ENCODE measurements at places on chromosomes 1 and 21.

- no peak for DNase-seq
Observed at GRCh38 chr1:173113015-173113741, 62.4 kb upstream of the TNFSF18 start.

- DNase-seq: no peak
Observed at GRCh38 chr1:25890239-25891034, 14.9 kb upstream of the PAQR7 start.

DNA sequence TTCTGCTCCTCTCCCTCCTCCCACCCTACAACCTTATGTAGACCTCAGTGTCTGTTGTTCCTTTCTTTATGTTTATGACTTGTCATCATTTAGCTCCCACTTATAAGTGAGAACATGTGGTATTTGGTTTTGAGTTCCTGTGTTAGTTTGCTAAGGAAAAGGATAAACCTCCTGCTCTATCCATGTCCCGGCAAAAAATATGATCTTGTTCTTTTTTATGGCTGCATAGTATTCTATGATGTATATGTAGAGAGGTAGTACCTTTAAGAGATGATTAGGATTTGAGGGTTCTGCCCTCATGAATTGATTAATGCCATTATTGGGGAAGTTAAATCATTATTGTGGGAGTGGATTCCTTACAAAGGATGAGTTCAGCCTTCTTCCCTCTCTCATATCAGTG lies 41.8 kb downstream of the LRIF1 start:
- DNase-seq: no peak

DNA sequence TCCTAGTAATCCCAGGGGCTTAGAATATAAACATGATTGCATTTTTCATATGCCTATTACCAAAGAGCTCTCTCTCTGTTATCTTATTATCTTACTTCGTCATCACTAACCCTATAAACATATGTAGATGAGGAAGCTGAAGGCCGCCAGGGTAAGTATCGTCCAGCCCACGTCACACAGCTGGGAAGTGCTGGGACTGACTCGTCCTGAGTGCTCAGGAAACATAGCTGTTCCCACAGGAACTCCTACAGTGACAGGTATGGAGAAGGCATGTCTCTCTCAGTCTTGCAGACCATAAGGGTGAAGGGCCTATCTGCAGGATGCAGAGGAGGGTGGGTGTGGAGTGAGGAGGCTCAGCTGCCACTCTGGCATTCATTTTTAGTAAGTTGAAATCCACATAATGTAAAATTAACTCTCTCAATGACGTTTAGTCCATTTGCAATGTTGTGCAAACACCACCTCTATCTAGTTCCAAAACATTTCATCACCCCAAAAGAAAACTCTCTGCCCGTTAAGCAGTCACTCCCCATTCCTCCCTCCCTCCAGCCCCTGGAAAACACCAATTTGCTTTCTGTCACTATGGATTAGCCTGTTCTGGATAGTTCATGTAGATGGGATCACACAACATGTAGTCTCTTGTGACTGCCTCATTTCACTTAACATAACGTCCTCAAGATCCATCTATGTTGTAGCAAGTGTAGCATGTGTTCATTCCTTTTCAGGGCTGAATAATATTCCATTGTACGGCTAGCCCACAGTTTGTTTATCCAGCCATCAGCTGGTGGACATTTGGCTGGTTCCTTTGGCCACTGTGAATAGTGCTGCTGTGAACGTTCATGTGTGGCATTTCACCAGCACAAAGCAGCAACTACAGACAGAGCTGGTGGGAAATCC lies 68.3 kb downstream of the TCP10L start:
- DNase-seq: no peak

DNA sequence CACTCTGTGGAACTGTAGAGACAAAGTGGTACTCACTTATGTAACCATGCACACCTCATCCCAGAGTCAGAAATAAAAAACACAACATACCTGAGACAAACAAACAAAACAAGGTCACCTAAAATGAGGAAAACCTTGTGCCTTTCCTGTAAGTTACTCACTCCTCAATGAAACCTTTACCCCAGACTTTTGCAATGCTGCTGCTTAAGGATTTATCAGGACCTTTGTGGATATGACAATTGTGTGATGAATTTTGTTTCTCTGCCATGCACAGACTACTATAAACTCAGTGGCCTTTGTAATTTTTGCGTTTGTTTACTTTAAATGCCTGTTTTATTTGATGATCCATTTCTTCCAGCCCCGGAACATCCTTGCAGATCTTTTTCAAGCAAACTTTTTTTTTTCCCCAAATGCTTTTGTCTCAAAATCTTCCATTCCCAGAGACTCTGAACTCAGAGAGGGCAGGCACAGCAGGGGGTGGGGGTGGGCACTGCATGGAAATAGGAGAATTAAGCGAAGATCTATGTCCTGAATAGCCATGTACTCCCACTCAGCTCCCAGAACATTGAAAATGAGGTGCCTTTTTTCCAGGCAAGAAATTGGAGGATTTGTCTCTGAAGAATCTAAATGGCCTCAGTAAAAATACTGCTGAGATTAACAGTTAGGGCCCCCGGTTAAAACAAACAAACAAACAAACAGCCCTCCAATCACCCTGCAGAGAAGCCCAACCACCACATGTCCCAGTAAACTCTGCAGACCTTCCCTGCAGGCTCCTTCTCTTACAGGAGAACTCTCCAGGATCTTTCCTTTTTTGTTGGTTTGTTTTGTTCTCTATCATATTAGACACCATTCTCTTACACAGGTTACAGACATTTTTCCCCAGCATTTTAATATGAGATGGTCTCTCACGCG lies 22.6 kb upstream of the SIM2 start:
- no peak for DNase-seq

GRCh38 chr1:48530727-48531351 lies 58.8 kb upstream of the SPATA6 start:
- peak; percentile 42 for DNase-seq

- DNase-seq: no peak
Observed at GRCh38 chr1:112358061-112358770, 37.8 kb upstream of the CTTNBP2NL start.

DNA sequence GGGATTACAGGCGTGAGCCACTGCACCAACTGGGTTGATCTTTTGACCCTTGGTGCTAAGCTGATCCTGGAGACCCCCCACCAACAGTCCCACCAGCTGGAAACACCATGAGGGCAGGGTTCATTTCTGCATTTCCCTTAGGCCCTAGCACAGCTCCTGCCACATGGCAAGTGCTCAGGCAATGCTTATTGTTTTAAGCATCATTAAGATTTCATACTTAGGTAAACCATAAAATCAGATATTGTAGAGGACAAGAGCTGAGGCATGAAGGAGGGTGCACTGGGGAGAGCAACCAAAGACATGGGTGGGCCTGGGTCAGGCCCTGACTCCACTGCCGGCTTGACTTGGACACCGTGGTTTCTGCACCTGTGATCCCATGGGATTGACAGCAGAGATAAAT lies 17.7 kb downstream of the CHIT1 start:
- DNase-seq: no peak

- DNase-seq: no peak
Observed at GRCh38 chr1:109592916-109593315, 26.5 kb downstream of the GNAT2 start.

- DNase-seq: no peak
Observed at GRCh38 chr1:109929588-109930251, 19.1 kb downstream of the CSF1 start.

- DNase-seq: no peak
Observed at GRCh38 chr1:59266927-59267293, 30.0 kb upstream of the FGGY start.

DNA sequence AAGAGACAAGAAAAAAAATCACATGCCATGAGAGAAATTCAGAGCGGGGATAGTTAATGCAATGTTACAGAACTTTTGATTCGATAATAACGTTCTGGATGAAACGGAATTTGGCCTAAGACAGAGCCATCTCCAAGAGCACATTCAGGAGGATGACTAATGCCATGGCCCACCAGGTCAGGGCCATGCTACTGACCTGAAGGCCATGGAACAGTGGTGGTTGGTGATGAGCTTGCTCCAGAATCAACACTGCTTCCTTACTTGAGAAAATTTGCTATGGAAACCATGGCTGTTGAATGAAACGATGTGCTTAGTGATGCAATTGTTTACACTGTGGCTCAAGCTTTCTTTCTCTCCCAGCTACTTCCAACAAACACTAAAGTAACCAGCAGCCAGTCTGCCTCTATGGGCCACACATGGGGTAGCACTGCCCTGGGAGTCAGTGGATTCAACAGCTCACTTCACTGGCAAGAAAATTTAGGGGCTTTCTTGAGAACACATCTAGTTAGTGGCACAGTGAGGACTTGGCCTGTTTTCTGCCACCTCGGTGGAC lies 299.1 kb downstream of the PCP4 start:
- no peak for DNase-seq

DNA sequence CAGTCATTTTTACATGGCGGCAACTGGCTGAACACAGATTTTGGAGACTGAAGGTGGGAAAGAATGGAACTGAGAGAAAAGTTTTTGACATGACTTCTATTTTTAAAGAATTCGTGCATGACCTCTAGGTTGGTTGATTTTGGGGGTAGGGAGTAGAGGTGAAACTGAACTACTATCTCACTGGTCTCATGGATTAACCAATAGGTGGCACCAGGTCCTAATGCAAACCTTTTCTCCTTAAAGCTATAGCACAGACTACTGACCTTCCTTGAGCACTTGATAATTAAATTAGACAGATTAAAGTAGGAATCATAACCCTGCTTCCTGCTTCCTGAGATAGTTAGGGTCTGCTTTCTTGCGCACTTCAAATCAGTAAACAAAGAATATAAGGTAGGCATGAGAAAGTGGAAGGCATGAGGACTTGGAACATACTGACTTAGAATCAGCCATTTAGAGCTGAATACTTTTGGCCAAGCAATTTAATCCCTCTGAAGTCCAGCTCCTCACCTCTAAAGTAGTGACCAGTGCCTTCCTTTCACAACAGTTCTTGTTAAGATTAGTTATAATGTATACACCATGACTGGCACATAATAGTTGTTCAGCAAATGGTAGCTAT lies 206.0 kb downstream of the CENPF start:
- no peak for DNase-seq

DNA sequence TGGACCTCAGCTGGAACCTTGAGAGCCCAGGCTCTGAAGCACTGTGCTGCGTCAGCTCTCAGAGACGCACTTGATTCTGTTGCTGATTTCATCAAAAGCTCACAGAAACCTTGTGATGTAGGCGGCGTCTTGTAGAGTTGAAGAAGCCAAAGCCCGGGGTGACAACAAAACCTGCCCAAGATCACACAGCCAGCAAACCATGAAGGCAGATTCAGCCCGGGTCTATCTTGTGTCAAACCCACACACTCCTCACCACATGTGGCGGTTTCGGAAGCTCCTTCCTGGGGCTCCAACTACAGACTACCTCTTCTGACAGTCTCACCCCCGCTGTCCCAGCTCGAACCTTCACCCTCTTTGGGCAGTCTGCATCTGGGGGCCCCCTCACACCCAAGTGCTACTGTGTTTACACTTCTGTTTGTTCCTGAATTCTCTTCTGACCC lies 50.4 kb downstream of the TENT5C start:
- peak; percentile 68 for DNase-seq

DNA sequence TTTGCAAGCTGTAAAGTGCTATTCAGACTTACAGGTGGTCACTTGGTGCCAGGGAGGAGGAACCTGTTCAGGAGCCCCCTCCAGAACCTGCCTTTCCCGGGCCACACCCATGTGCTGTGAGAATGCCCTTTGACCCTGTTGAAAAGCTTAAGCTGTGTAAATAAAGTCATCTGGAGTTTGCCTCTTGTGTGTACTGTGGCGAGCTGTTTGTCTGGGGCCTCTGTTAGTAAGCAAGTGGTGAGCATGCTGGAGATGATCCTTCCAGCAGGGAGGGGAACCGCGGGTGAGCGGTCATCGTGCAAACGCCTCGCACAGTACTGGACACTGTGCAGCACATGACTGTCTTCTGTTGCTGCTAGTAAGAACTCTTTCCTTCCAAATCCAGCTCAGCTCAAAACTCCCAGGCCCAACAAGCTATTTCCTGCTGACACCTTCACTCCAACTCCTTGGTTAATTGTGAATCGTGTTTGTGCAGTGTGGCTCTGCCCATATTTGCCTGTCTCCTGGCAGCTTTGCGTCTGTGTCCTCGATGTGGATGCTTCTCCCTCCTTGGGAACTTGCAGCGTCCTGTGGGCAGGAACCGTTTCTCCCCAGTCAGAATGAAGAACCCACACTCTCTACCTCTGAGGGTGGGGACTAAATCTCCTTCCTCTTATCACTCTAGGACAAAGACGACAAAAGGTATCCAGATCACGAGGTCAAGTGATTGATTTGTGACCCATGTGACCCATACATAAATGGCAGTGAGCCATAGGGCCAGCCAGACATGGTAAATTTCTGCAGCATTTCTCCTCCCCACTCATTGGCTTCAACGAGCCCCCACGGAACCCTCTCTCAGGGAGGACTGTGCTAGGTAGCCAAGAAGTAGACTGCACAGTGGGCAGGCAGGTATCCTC lies 13.9 kb upstream of the BTG2 start:
- DNase-seq: no peak

DNA sequence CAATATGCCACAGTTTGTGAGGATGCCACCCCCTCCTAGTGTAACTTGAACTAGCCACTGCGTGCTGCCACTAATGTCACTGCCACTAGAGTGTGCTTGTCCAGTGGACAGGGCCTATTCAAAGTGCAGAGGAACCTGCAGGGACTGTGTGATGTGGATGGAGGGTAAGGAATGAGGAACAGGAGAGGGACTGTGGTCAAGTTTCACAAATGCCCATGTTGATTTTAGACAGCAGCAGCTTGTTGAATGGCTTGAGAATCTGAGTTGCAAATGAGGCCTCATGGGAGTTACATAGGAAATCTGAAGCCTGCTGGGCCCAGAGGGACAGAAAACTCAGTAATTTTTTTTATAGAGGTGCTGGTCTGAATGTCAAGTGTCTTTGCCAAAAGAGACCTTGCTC lies 112.3 kb downstream of the HHAT start:
- no peak for DNase-seq

DNA sequence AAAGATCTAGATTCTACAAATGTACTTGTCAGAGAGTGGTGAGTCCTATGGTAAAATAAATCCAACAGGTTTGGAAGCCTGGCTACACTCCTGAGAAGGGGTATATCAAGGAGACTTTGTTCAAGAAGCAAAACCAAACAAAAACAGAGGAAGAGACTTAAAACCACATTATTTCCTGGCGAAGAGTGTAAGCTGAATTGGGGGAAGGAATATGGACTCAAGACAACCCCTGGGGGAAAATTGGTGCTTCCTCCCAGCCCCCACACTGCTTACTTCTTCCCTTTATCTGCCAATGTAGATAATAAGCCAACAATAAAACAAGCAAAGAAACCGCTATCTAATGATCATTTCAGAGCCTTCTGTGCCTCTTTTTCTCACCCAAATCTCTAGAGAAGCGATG lies 48.4 kb upstream of the ZBTB18 start:
- no peak for DNase-seq
